HepG2 (cell line): ENCODE measurements at places on chromosomes 1 and 21. TPM values are rescaled to one million over a fixed set of nuclear protein-coding genes. Genes with fewer than 3 reads are reported as not detected.

DNA sequence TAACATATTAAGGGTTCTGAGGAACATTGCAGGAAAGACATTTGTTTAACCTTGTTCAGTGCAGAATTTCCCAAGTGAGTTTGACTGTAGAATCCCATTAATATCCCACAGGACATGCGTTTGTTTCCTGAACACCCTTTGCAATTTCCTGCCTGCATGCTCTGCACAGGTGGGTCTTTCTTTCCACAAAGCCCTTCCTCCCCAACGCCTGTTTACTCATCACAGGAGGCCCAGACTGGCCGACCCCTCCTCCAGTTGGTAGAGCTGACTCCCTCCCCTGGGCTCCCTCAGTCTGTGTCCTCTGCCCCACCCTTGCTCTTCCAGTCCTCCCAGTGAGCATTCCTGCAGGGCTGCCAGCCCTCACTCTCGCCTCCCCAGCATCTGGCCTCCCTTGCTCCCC, 47.5 kb upstream of the CTPS1 start:
- DNase-seq: peak; percentile 52

- no peak for DNase-seq
Observed at GRCh38 chr1:154951901-154952657, 3.8 kb downstream of the PBXIP1 start.

DNA sequence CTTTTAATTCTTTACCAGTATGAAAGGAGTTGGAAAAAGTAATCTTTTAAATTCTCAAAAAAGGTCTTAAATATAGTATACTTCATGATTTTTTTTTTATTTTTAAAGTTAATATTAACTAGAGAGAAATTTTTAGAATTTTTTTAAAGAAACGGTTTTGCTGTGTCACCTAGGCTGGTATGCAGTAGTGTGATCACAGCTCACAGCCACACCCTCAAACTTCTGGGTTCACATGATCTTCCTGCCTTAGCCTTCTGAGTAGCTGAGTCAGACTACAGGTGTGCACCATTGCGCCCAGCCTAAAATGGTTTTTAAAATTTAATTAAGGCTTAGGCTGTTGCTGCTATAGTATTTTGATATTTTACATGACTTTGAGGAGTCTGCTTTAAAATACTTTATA, 52.4 kb downstream of the TLCD4 start:
- peak; percentile 46 for DNase-seq

DNA sequence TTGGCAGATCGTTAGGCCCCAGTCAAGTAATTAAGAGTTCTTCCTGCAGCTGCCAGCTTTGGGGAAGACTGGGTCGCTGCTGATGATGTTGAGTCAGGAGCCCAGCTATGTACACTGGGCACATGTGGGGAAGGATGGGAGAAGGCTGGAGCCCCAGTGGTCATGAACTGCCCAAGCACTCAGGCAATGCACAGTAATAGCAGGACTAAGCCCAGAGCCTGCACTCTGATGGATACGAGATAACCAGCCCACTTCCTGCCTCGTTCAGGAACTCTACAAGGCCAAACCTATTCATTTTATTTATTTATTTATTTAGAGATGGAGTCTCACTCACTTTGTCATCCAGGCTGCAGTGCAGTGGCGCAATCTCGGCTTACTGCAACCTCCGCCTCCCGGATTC, 81.1 kb upstream of the BTG3 start:
- DNase-seq: no peak

- DNase-seq: no peak
Observed at GRCh38 chr1:67676946-67677345, 8.1 kb upstream of the GADD45A start.

ZBTB8B gene
- polyA plus RNA-seq: under 0.01 TPM in 1 of 2 replicates, not detected in the other

GNG4 gene
- polyA plus RNA-seq: 64.3 and 69.5 TPM in 2 replicates

RAP1GAP gene
- 37.5 and 46.1 TPM in 2 replicates for polyA plus RNA-seq

DNA sequence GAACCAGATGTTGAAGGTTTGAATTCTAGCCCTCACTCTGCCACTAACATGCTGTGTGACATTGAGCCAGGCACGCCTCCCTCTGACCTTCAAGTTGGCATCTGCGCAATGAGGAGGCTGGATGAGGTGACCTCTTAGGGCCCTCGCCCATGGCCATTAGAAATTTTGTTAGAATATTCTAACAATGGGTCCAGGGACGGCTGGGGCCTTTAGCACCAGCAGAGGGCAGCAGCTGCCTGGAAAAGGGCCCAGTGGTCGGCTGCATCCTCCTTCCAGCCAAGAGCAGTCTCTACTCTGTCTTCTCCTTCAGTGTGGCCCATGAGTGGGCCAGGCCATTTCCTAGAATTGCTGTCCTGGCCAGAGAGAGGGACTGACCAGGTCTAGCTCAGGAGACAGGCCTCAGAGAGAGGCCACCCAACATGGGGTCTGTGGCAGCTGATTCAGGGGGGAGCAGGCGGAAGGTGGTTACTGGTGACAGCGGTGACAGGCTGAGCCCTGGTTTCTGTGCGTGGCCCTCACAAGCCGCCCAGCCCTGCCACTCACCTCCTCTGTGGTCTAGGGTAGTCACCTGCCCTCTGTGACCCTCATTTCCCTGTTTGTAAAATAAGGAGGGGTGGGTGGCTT, 101.3 kb upstream of the ACTL8 start:
- no peak for DNase-seq

RASAL2 gene
- polyA plus RNA-seq: 4.6 and 5.9 TPM in 2 replicates

- no peak for DNase-seq
Observed at GRCh38 chr1:223413216-223413615, 20.0 kb downstream of the CCDC185 start.

DNA sequence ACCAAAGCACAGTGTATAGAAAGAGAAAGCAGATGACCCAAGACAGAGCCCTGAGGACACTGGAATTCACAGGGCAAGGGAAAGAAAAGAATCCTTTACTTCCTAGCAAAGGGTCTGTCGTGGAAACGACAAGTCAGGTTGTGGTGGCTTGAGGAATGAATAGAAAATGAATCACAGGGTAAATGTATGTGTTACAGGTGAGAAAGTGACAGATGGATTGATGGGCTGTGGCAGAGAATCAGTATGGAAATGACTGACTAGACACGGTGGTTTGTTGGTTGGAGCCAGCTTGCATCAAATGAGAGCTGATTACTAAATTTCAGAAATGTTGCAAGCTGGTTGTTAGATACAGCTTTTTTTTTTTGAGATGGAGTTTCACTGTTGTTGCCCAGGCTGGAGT, 46.9 kb downstream of the PTP4A2 start:
- DNase-seq: no peak

DNA sequence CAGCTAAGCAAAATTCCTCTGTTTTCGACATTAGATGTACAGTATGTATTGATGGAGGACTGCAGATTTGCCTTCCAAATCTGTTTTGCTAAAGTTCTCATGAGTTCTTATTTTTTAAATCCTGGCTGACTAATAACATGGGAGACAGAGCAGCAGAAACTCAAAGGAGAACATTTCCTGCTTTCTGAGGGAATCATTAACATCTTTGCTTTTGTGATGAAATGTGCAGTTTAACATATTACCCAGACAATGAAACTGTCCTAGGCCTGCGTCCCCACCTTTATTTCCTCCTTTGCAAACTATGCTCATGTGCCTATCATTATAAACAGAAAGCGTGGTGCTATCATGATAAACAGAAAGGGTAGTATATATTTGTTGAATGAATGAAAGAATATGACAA, 149.9 kb downstream of the ZP4 start:
- no peak for DNase-seq

CELA2B gene
- polyA plus RNA-seq: not detected in 2 replicates

DNA sequence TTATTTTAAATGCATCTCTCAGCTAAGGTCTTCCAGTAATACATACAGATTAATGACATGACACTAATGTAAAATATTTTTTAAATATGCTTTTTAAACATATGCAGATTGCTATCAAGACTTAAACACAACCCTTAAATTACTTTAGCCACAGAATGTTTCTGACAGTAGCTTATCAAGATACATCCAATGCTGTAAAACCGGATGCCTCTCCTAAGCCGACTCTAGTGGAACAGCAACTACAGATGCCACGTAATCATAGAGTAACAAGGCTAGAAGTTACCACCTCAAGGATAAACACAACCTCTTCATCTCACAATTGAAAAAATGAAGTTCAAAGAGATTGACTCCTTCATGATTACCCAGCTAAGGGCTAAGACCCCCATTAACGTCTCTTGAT, 68.4 kb downstream of the ZZZ3 start:
- DNase-seq: no peak

COL9A2 gene
- polyA plus RNA-seq: 20.2 and 34.7 TPM in 2 replicates

MEX3A gene
- polyA plus RNA-seq: 9.0 and 9.1 TPM in 2 replicates

SYNC gene
- polyA plus RNA-seq: 2.1 and 2.4 TPM in 2 replicates

EFHD2 gene
- 9.4 and 10.9 TPM in 2 replicates for polyA plus RNA-seq

GRCh38 chr1:184392779-184393522, 6.1 kb downstream of the C1orf21 start:
- no peak for DNase-seq

GRCh38 chr1:15714406-15715136, 21.5 kb upstream of the SLC25A34 start:
- no peak for DNase-seq

DNA sequence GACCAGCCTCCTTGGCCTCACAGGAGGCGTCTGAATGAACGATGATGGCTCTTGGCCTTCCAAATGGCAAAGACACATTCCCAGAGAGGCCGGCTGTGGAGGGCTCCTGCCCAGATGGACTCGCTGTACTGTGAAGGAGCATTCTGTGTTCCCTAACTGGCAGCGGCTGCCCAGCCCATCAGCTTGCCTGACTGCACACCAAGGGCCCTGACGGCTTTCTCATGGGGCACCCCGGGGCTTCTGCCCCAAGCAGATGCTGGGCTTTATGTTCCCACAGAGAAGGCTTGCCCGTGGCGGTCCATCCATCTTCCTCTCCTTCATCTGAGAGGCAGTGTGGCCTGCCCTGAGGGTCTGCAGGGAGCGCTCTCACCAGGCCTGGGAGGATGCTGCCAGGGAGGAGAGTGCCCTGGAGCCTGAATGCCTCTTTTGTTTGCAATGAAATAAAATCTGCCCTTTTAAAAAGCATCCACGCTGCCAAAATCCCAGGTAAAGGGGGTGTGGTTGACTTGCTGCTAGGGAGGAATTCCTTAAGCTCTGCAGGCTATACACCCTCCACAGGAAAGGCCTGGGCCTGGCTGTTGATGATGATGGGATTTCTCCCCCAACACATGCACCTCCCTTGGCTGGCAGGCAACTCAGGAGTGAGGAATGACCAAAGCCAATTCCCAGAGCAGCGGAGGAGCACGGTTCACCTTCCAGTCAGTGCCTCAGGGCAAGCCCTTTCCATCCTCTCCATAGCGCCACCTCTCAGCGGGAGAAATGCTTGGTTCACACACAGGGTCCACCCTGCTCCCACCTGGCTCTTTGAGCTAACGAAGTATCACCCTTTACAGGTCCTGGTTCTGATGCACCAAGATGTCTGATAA, 84.6 kb upstream of the SSX2IP start:
- DNase-seq: no peak

FAM167B gene
- polyA plus RNA-seq: 0.70 and 1.1 TPM in 2 replicates

DNA sequence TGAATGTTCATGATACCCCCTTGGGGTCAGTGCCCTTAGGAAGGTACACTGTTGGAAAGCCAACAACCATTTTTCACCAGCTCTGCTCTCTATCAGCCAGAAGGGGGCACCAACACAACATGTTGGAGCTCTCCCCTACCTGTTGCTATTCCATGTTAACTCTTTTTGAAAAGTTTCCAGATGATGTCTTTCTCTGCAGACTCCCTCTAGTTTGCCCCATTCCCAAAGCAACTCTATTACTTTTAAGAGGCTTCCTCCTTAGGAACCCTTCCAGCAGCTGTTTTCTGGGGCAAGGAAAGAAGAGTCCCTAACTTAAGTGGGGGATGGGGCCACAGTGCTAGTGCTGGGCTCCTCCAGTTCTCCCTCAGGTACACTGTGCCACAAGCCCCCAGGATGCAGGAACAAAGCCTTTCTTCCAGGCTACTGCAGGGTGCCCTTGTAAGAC, 22.9 kb upstream of the NDC1 start:
- peak; percentile 69 for DNase-seq

PADI4 gene
- 0.04 TPM in 1 of 2 replicates, not detected in the other for polyA plus RNA-seq

TRIM58 gene
- polyA plus RNA-seq: not detected in 2 replicates

DNA sequence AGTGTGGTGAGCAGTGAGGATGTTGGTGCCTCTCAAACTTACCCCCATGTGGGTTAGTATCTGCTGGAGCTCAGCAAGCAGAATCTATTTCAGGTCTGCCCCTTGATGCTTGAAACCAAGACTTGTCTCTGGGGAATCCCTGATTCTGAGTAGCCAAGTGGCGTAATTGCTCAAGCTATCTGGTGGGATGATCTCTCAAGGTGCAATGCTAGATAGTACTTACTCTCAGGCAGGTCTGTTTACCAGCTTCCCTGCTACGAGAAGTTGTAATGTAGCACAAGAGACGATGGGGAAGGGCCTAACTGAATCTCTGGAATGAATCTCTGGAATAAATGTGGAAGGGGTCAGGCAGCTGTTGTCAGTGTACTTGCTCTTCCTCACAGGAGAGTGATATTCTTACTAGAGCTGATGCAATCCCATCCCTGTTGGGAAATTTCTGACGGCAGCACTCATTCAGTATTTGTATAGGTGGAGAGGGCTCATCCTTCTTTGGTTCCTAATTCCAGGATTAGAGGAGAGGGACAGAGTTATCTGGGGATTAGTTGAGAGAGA, 65.4 kb downstream of the MACF1 start:
- peak; percentile 36 for DNase-seq

DNA sequence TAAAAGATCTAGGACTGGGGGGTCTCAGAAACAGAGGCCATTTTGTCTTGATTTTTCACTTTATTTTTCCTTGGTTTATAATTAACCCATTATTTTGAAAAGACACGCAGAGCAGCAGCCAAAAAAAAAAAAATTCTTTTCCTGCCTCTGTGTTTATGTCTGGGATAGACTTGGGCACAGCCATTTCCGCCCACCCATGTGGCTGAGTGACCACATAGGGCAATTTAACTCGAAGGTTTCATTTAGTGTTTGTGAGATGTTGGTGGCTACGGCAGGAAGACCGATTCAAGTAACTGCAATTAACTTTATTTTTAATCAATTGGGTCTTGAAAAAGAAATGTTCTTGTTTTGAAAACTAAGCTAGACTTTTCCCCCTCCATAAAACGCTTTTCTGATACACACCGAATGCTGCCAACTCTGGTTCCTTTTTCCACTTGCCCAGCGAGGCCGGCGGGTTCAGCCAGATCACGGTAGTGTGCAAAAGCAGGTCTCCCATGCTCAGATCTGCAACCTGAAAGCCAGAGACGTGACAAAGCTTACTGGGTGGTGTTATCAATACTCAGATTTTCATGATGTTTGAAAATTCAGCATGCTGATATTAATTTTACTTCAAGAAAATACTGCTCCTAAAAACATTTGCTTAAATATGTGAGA, 97.4 kb upstream of the KRTAP19-8 start:
- no peak for DNase-seq

SH2D2A gene
- polyA plus RNA-seq: 0.56 and 0.57 TPM in 2 replicates

DNA sequence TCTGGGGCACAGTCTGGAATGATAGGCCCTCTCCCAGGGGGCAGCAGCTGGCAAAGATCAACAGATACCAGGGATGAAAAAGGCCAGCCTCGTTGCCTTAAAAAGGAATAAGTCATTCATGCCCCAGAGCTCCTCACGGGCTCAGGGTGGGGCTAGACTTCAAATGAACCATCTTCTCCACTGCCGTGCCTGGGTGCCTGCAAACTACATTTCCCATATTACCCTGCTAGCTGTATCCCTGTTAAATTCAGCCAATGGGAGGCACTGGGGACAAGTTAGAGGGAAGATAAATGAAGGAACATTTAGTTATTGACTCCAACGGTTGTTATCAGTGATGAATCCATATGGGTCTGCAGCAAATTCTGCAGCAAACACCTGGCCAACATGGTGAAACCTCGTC, 101.2 kb upstream of the CYYR1 start:
- no peak for DNase-seq

GRCh38 chr1:167430134-167430848, 88.0 kb downstream of the CD247 start:
- DNase-seq: no peak

LEPROT gene
- polyA plus RNA-seq: 44.1 and 51.4 TPM in 2 replicates

OR2G6 gene
- not detected in 2 replicates for polyA plus RNA-seq

CDA gene
- 2.1 and 5.2 TPM in 2 replicates for polyA plus RNA-seq
